Activated T-helper 2 cell treated with anti-CD3 and anti-CD28 coated beads, Interferon-gamma antibody, Interleukin-2, Interleukin-4, amounts not matched to agents 10 μg/mL and 5 μg/mL and 100 μg/mL, durations not matched to agents 14 hours and 24 hours and 36 hours (primary cell): ENCODE measurements at places on chromosomes 5 and 9. TPM values are rescaled to one million over a fixed set of nuclear protein-coding genes. Genes with fewer than 3 reads are reported as not detected.

DNA sequence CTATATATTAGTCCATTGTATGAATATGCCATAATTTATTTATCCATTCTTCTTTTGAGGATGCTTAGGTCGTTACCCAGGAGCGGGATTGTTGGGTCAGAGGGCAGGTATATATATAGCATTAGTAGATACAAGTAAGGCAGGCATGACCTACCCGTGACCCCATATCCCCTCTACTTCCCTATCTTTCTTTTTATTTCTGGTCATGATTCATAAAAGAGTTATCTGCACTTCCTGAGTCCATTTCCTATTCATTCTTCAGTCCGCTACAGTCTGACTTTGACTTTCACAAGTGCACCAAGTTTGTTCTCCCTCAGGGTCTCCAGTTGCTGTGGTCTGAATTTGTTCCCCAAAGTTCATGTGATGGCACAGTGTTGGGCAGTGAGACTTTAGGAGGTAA is 6.9 kb downstream of the RHOBTB3 start:
- H3K4me1 ChIP-seq: peaks cover 10% of the 10 kb centered on the region
- no peak overlapping the region for H3K27ac ChIP-seq
- H3K36me3 ChIP-seq: no peaks in the 10 kb centered on the region
- H3K4me3 ChIP-seq: no peak overlapping the region

NEUROG1 gene
- not detected in 2 replicates for total RNA-seq

DNA sequence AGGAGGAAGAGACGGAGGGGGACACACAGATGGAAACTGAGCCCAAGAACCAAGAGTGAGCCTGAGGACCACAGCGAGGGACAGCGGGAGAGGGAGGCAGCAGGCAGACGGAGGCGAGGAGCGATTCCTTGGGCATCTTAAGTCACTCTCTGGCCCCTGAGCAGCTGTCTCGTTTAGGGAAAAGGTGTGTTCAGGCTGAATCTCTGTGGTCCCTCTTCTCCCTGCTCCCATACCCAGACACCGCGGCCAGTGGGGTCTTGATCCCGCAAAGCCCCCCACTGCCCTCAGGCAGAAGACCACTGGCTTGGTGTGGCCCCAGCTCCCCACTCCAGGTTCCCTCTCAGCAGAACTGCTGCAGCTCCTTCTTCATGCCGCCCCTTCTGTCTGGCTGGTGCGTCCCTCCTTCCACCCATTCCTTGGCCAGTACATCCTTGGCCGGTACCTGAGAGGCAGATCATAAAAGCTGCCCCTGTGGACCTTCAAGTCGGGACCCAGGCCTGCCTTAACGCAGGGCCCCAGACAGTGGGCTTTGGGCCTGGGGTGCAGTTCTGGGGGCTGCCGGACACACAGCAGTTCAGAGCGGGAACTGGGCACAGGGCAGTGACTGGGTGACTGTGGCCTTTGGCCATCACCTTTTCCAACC is 5.8 kb upstream of the RALGDS start:
- H3K36me3 ChIP-seq: peaks cover 16% of the 10 kb centered on the region
- H3K27ac ChIP-seq: peak overlapping the region; percentile 79
- peaks cover 41% of the 10 kb centered on the region for H3K4me1 ChIP-seq
- no peak for DNase-seq
- peak overlapping the region; percentile 30 for H3K4me3 ChIP-seq
- H3K27me3 ChIP-seq: no peaks in the 10 kb centered on the region

NPDC1 gene
- 32.7 and 36.0 TPM in 2 replicates for total RNA-seq

CCL27 gene
- 0.25 and 0.55 TPM in 2 replicates for total RNA-seq

- H3K27me3 ChIP-seq: no peaks in the 10 kb centered on the region
- no peaks in the 10 kb centered on the region for H3K36me3 ChIP-seq
- H3K27ac ChIP-seq: no peak overlapping the region
- H3K4me3 ChIP-seq: no peak overlapping the region
- H3K4me1 ChIP-seq: no peaks in the 10 kb centered on the region
- no peak for DNase-seq
These were observed 65.1 kb downstream of the BASP1 start for GRCh38 chr5:17282283-17283120.

GRM6 gene
- total RNA-seq: not detected in 2 replicates

DNA sequence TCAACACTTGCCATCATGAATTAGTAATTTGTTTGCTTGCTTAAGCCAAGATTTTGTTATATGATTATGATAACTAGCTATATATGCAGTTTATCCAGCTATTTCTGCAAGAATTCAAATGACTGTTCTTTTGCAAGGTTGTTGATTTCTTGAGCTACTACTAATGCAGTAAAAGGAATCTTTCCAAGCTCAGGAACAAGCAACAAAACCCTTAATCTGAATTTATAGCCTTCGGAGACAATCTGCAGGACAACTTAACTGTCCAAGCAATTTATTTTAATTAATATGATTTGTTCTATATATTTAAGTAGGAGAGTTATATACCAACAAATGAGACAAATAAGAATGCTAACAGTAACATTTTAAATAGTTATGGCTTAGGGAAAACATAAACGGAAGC is 426.8 kb upstream of the POU5F2 start:
- H3K4me1 ChIP-seq: no peaks in the 10 kb centered on the region
- H3K36me3 ChIP-seq: no peaks in the 10 kb centered on the region
- no peak overlapping the region for H3K27ac ChIP-seq
- no peaks in the 10 kb centered on the region for H3K27me3 ChIP-seq
- H3K4me3 ChIP-seq: no peak overlapping the region

- no peak for DNase-seq
- H3K27me3 ChIP-seq: no peaks in the 10 kb centered on the region
- H3K4me1 ChIP-seq: no peaks in the 10 kb centered on the region
- no peak overlapping the region for H3K4me3 ChIP-seq
These were observed 85.6 kb downstream of the OLFM1 start for GRCh38 chr9:135173066-135173465.

RAD50 gene
- 49.2 and 55.8 TPM in 2 replicates for total RNA-seq
